ENCODE measurements at places on chromosomes 6 and 20.

- DNase-seq: no peak
Measured at GRCh38 chr20:32555584-32555983, 29.5 kb downstream of the NOL4L start.

GRCh38 chr20:50519036-50519762, 9.0 kb downstream of the PTPN1 start:
- DNase-seq: no peak

DNA sequence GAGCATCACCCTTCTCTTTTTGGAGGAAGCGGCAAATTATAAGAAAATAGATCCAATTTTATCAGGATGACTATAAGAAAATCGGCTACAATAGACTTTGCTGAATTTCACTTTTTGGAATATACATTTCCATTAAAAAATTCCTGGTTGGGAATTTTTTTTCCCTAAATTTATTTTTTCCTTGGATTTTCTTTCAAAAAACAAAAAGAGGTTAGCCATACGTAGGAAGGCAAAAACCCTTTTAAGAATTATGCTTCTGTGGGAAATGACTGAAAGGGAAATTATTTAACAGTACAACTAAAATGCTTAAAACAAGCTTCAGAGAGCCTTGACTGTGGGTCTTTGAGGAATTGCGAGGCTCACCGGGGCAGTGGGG, 86.9 kb downstream of the SLC22A23 start:
- DNase-seq: no peak

GRCh38 chr20:56748476-56749377, 119.6 kb downstream of the TFAP2C start:
- no peak for DNase-seq

DNA sequence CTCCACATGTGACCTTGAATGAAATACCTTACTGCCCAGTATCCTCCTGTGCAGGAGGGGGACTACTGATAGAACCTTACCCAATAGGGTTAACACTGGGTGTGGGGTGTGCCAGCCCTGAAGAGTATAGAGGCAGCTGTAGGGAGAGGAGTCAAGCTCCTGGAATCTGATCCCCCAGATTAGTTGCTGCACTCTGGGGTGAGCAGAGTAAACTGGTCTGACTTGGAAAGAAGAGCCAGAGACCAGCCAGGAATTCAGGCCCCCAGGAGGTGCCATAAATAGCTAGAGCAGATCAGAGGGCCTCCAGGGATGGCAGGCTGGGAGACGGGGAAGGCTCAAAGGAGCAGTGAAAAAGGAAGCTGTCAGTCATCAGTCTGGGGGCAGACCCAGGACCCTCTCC, 3.5 kb upstream of the APOBEC2 start:
- no peak for DNase-seq

GRCh38 chr20:50292591-50293283, 102.1 kb downstream of the CEBPB start:
- DNase-seq: peak; percentile 24

- no peak for DNase-seq
Measured at GRCh38 chr20:47042464-47042863, 147.8 kb downstream of the EYA2 start.

GRCh38 chr20:9699181-9699580, 139.7 kb downstream of the PAK5 start:
- DNase-seq: no peak

GRCh38 chr6:52759085-52759484, 4.2 kb downstream of the GSTA2 start:
- DNase-seq: no peak

- no peak for DNase-seq
Measured at GRCh38 chr6:168080393-168081077, 1.5 kb upstream of the FRMD1 start.

DNA sequence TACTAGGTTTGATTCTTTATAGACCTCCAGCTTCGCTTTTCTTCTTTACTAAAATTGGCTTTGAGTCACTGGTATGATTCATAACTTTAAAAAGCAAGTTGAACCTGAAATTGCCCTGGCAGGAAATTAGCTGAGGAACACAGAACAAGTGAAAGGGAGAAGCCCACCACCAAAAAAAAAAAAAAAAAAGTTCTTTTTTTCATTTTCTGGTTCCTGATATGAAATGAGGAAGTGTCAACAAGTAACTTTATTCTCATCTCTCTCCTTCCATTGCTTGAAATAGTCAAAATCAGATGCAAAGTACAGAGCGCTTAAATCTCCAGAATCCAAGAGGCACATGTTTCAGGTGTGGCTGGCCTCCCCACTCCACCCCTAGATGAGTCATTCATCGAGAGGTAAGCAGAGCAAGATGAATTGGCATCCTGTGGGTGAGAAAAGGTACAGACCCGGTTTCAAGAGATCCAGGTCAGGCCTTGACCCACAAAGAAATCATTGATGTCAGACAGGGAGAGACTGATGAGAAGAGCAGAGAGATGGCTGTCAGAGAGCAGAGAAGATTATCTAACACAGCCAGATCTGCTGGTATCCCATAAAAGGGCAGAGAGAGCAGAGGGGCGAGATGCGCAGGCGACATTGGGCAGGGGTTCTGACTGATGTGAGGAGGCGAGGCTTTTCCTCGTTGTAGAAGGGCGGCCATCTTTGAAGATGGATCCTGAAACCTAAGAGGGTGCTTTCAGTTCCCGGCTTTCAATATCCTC, 54.8 kb upstream of the MBOAT1 start:
- no peak for DNase-seq

GRCh38 chr6:133752129-133752528, 136.8 kb upstream of the TCF21 start:
- DNase-seq: no peak

GRCh38 chr6:47520282-47520681, 42.7 kb downstream of the CD2AP start:
- no peak for DNase-seq

DNA sequence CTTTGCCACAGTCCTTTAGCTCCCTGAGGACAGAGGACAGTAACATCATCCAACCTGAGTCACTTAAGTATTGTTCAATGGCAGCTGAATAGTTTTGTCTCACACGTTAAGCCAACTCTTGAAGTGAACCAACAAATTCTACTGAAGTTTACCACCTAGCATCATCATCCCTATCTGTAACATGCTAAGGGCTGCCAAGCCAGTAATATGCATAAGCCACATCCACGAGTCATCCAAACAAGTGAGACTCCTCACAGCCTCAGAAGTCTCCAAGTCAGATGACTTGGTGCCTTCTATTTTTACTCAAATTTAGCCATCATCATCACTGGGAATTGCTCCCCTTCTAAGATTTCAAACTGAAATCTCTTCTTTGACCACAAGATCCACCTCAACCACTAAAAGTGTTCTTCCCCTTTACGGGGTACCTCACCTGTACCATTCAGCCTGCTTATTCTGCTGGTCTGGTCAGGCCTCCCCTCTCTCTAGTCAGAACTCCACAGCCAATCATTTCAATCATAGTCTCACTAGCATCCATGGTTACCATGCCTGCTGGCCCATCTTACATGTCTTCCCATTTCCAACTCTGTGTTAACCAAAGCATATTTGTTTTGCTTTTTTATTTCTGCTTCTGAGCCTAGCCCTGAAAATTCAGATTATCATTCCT, 73.7 kb downstream of the DTNBP1 start:
- DNase-seq: peak; percentile 1

DNA sequence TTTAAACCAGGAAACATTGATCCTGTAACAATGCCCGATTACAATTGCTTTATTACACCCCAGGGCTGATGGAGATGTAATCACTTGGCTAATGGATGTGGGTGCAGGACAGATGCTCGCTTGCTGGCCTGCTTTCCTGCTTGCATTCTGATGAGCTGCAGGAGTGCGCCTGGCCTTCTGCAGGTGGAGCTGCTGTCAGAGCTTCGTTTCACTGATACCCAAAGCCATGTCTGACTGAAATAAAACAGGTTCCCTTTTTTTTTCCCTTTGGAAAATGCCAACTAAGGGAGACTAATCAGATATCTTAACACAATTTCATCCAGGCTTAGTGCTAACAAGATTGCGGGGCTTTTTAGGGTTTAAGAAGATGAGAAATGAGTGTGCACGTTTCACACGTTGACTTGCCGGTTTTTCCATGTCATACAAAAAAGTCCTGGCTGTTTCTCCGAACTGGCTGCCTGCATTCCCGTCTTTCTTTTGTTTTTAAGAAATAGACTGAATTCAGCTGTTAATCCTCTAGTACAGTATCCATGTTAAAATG, 60.7 kb downstream of the VAPB start:
- no peak for DNase-seq

- no peak for DNase-seq
Measured at GRCh38 chr6:1479095-1479494, 89.7 kb downstream of the FOXF2 start.

- DNase-seq: no peak
Measured at GRCh38 chr6:141158740-141159139, 974.0 kb upstream of the GJE1 start.
